Astrocyte (in vitro differentiated cells and primary cell): ENCODE measurements at places on chromosomes 11 and 22.

DNA sequence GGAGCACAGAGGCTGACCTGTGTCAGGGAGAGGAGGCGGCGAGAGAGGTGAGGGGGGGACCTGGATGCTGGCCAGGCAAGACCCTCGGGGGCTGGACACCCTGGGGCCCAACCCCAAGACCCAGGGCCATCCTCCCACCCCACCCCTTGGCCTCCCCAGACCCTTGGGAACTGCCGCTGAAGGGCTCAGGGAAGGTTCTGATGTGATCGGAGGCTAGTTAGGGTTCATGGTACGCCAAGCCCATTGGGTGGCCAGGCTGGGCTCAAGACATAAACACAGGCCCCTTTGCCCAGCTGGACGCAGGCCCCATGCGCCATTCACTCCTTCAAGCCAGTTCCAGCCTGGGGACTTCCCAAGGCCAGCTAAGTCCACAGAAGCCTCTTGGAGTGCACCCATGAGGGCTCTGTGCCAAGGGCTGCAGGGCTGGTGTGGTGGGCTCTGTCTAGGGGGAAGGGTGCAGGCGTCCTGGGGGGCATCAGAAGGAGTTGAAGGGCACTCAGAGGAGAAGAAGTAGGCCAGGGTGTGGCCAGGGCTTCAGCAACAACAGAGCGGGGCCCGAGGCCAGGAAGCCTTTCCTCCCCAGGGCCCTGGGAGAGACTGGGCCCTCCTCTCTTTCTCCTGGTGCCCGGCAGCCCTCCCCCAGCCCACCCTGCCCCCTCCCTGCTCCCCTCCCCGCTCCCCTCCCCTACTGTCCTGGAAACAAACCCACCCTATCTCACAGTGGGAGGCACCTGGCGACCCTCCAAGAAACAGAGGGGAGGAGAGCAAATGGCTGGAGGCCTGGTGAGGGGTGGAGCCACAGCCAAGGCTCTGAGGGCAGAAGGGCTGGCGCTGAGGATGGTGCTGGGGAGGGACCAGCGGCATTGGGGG is 12.9 kb downstream of the TSPAN32 start:
- DNase-seq: peak; percentile 66

DNA sequence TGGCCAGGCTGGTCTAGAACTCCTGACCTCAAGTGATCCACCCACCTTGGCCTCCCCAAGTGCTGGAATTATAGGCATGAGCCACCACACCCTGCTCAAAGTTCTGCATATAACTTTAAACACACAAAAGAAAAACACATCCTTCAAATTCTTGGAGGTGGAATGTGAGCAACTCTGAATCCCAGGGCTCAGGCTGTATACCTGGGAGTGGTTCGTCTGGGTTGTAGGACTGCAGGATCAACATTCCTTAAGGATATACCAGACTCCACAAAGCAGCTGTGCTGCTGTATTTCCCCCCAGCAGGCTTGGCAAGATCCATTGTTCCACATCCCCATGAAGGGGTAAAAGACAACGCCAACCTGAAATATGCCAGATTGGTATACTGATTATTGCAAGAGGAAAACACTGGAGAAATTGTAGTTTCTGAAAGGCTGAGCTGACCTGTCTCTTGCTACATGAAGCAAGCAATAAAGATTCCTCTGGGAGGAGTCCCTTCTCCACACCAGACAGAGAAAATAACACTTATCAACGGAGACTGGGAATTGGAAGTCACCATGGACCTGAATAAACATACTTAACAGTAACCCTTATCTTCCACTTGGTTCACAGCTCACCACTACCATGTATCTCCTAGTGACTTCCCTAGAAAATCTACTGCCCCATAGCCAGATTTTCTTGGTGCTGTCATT is 12.2 kb upstream of the RPS3 start:
- DNase-seq: peak; percentile 65

DNA sequence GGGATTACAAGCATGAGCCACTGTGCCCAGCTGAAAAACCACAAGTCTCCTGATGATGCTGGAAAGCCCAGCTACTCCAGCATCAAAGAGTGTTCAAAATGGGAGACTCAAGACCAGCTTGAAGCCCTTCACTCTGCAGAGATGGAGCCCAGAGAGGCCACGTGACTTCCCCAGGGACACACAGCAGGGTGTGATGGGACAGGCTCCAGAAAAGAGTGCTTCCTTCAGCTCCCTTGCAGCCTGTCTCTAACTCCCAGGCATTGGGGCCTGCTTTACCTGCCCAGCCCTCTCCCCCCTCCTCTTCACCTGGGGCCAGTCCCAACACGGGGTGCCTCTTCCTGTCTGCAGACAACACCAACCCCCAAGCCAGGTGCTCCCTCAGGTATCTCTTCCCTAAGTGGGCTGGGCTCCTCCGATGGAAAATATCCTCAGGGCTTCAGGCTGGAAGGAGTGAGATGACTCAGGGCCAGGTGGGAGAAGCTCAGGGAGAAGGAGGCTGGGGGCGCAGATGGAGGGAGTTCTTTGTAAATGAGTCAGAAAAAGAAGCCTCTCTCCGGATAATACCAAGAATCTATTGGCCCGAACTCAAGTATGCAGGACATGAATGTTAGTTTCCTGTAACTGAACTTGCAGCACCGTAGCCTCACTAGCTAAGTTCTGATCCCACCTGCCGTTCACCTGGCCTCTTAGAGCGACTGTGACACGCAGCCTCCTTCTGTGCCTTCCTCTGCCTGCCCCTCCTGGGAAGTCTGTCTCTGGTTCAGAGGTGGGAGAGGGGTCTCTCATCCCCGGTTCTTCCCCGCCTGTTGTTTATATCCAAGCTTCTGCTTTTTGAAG is 326.6 kb downstream of the MN1 start:
- peak; percentile 96 for DNase-seq

DNA sequence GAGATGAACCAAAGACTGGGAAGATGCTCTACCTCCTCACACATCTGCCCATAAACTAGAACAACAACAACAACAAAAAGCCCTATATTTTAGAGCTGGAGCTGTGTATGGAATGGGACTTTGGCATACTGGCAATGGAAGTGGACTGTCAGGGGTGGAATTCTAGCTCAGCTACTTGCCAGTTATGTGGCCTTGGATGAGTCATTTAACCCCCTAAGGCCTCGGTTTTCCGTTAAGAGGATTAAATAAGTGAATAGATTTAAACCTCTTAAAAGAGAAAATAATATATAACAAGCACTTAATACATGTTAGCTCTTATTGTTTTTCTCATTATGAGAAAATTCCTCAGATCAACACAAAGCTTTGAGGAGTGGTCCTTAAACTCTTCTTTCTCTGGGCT is 195.0 kb downstream of the KIF18A start:
- peak; percentile 57 for DNase-seq

DNA sequence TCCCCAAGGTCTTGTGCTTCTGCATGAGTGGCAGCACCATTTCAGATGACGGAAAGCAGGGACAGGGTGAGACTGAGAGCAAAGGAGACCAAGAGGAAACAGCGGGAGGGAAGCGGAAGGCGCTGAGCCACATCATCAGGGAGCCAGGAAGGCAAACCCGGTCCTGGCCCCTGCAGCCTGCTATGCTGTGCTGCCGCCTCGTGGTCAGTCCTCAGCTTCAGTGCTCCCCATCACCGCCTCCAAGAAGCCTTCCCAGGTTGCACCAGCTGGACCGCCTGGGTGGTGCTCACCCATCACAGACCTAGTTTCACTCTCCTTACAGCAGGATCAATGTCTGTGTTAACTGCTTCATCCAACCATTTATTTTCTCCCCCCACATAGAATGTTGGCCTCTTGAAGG is 73.0 kb upstream of the PHF21B start:
- no peak for DNase-seq

- no peak for DNase-seq
Observed at GRCh38 chr22:48886604-48887393, 940.9 kb downstream of the BRD1 start.

GRCh38 chr11:74086242-74086884 is 77.5 kb upstream of the UCP3 start:
- peak; percentile 23 for DNase-seq

GRCh38 chr11:71454470-71455113 is 1.6 kb downstream of the NADSYN1 start:
- DNase-seq: no peak

DNA sequence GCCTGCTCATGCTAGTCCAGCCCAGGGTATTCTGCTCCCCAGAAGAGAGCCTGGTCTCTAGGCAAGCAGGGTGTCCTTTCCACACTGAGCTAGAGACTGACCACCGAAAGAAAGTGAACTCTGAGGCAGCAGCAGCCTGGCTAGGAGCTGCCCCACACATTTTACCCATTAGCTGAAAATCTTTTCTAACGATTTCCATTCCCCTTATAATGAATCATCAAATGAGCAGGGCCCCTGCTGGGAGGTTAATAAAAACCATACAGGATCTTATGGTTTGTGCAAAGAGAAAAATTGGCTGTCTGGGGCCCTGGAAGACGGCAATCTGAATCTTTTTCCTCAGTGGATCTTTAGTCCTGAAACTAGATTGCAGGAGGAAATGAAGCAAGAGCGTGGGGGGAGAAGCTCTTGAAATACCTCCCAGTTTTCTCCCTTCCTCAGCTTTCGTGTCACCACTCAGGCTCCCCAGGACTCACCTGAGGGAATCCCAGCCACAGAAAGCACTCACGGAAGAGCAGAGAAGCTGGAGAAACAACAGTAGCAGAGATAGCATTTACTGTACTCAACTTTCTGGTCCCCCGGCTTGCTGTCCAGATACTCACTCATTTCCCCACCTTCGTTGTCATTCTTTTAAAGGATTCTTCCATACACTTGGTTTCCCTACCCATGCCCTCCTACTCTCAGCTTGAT is 74.7 kb upstream of the CD44 start:
- peak; percentile 54 for DNase-seq

GRCh38 chr11:47564933-47565339 is 463 bp upstream of the PTPMT1 start:
- DNase-seq: no peak

DNA sequence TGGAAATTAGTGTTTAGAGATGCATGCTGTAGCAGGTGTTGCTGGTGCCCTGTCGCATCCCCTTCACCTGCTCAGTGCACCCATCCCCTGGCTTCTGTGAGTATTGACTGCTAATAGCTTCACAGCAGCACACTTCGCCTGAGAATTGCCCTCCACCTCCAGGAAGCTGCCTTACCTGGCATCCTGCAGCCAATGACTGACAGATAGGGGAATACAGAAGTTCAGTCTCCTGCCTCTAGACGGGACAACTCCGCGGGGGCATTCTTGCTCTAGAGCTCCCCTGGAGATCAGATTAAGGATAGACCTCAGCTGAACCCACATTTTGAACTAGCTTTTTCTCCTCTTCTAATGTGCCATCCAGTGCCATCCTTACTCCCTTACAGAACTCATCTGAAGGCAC is 9.3 kb upstream of the CD3E start:
- DNase-seq: no peak

DNA sequence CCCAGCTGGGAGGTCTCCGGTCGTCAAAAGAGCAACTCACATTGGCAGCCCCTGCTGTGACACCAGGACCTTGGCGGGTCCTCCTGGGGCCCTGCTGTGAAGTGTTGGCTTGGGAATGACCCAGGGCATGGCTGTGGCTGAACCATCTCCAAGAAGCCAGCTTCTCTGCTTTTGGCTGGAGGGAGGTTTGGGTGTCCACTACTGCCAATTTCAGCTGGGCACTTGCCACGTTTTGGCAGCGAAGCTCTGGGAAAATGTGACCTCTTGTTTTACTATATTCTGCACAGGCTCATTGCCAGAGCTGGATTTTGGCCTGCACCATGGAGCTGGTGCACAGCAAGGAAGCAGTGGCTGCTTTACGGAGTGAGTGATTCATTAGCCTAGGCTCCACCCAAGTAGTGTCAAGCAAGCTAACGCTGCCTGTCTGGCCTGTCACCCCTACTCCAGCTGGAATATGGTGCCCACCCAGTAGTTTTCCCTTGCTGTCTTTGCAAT is 24.3 kb upstream of the SMCO4 start:
- peak; percentile 27 for DNase-seq

- no peak for DNase-seq
Observed at GRCh38 chr11:77159219-77159936, 31.3 kb downstream of the MYO7A start.
